Aorta (tissue), 5 donors: ENCODE measurements at places on chromosomes 4 and X.

DNA sequence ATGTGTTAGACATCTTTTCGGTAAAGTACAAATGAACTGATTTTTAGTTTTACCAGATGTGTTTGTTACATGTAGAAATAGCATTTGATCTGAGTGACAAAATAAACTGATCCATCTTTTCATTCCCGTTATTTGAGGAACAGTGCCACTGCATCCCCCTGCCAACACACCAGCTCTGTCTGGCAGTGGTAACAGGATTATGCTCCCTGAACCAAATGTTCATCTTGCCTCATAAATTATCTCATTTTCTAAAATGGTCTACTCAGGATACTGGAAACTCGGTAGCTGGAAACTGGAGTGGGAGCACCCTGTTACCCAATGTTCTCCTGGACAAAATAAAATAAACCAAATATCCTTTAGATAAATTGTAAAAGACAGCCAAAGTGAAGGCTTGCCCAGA is 171.6 kb downstream of the FAT4 start:
- DNase-seq, result no peak

DNA sequence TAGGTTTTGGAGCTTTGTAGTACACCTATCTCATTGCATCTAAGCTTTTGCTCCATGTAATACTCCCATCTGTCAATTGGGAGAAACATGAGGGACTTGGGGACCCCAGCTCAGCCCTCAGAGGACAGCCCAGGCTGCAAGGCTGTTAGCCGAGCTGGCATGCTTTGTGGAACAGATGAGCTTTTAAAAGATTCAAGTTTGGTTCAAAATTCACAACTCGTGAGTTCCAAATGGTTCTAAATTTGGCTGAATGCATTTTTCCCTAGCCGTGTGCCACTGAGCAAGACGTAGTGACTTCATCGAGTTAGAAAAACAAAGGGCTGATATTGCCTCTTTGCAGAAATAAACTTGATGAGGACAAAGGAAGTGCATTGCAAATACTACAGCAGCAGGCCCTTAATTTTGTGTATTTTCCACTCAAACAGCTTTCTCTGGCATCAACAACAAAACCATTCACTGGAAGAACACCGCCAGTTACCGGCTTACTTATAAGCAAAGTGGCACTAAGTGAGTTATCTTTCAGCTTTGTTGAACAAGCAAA is 165.0 kb upstream of the HS3ST1 start:
- no peak for DNase-seq

GRCh38 chr4:2878346-2878745 is 34.7 kb downstream of the ADD1 start:
- DNase-seq, result no peak

DNA sequence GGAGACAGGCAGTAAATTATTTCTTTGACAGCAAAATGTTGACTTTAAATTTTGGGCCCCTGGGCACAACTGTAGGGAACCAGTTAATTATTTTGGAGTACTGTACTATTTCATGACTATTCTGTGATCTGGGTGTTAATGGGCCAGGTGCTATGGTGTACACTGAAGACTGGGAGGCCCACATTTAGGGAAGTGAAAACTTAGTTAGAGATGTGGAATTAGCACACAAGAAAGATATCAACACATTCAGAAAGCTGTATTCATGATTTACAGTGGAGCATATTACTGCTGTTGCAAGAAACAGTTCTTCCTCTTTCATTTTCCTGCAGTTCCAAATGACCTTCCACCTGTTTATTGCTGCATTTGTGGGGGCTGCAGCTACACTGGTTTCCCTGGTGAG is 12.4 kb downstream of the PLP1 start:
- no peak for DNase-seq

GRCh38 chrX:39714471-39714870 is 383.3 kb downstream of the BCOR start:
- DNase-seq, result no peak

- DNase-seq, result no peak
Observed at GRCh38 chrX:21985332-21985777, 44.8 kb downstream of the SMS start.

- peak; percentile 47 for DNase-seq
Observed at GRCh38 chr4:833731-834367, 7.9 kb upstream of the CPLX1 start.

GRCh38 chr4:183857040-183857439 is 48.1 kb upstream of the STOX2 start:
- DNase-seq, result no peak

- DNase-seq, result no peak
Observed at GRCh38 chr4:186699298-186699697, 24.4 kb downstream of the FAT1 start.

- DNase-seq, result no peak
Observed at GRCh38 chrX:19810006-19810774, 77.2 kb downstream of the SH3KBP1 start.

GRCh38 chr4:13700021-13700857 is 72.7 kb upstream of the BOD1L1 start:
- DNase-seq, result no peak

GRCh38 chr4:87144356-87144755 is 76.1 kb downstream of the KLHL8 start:
- DNase-seq, result no peak

DNA sequence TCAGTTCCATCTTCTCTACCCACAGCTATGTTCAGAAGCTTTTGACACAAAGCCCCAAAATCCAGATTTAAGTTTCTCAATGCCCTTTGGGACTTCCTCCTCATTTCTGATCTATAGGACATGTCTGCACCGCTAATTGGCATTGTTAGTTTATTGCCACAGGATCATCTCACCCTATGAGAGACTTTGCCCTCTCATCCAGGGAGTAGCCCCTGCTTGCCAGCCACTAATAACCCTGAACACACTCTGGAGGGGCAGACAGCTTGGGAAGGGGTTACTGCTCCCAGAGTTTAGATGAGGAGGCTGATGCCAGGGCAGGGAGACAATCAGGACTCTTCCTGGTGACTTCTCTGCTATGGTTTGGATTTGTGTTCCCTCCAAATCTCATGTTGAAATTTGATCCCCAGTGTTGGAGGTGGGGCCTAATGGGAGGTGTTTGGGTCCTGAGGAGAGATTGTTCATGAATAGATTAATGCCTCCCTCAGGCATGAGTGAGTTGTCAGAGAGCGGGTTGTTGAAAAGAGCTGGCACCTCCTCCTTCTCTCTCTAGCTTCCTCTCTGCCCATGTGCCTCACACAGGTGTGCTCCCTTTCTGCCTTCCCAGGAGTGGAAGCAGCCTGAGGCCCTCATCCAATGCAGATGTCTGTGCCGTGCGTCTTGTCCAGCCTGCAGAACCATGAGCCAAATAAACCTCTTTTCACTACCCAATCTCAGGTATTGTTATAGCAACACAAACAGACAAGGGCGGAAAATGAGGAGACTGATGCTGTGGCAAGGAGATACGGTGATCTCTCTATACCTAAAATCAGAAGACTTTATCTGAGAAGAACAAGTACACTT is 3.6 kb upstream of the SCARB2 start:
- DNase-seq, result no peak

GRCh38 chr4:147566762-147567161 is 50.4 kb upstream of the TMEM184C start:
- no peak for DNase-seq

- DNase-seq, result peak; percentile 50
Observed at GRCh38 chr4:133150486-133151340, 1.6 kb downstream of the PCDH10 start.

DNA sequence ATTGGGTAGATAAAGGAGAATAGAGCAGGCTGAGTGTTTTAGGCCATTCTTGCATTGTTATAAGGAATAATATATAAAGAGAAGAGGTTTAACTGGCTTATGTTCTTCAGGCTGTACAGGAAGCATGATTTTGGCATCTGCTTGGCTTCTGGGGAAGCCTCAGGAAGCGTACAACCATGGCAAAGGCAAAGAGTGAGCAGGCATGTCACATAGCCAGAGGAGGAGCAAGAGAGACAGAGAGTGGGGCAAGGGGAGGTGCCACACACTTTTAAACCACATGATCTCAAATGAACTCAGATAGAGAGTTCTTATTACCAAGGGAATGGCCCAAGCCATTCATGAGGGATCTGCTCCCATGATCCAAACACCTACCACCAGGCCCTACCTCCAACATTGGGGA is 4.4 kb upstream of the METTL14 start:
- no peak for DNase-seq

DNA sequence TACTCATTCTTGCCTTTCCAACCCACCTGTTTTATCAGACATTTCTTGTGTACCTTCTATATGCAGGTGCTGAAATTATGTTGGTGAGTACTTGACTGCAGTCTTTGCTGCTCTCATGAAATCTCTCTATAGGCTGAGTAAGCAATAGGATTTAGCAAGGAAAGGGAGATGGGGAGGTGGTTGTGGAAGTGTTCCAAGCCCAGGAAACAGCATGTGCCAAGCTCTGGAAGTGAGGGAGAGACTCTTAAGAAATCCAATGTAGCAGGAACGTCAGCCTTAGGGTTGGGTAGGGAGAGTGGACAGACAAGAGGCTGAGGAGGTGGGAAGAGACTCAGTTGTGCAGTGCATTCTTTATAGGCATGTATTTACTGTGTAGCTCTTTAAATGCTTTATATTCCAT is 5.6 kb downstream of the SEPTIN11 start:
- DNase-seq, result no peak

DNA sequence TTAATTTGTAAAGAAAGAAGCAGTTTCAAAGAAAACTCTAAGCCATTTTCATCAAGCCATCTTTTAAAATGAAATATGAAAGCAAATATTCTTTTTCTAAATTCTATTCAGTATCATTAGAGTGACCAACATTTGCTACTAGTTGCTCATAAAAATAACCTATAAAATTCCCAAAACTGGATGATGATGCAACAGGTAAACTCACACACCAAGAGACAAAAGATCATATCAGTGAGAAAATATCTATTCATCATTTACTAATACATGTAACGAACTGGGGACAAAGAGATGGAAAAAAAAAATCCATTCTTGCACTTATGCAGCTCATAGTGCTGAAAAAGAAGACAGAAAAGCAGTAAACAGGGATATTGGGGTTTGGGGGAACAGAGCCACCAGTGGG is 48.1 kb downstream of the PDGFC start:
- no peak for DNase-seq

- no peak for DNase-seq
Observed at GRCh38 chr4:59704616-59705015, 1495.5 kb upstream of the ADGRL3 start.

DNA sequence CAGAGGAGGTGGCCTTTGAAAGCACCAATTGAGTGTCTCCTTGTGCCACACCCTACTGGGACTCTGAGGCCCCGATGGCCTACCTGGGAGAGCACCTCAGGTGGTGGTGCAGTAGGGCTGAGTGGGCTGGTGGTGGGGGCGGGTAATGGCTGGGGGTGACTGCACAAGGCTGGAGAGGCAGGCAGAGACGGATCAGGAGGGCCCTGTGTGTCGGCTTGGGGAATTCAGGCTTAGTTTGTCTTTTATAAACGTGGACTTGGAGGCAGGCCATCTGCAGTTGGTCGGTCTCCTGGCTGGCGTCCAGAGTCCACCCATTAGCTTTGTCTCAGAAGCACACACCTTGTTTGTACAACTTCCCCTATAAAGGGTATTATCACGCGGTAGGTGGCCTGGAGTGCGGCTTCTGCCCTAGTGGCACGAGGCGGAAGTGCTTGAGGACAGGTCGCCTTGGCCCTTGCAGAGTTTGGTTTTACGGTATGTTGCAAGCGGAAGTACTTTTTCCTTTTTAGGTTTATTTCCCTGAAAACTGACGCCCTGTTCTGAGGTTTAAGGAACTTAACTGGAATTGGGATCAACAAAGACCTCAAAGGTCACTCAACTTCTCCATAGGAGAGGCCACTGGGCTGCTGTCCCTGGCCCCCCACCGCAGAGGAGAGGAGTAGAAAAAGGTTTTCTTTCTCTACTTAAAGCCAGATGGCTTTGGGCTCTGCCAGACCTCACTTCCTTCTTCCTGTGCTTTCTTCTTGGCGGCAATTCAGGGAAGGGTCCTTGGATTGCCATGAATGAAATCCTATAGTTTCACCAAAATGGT is 8.0 kb downstream of the TBC1D14 start:
- DNase-seq, result peak; percentile 84

- no peak for DNase-seq
Observed at GRCh38 chr4:112562254-112562879, 46.4 kb upstream of the NEUROG2 start.

- DNase-seq, result no peak
Observed at GRCh38 chrX:16429406-16429805, 220.6 kb upstream of the S100G start.

DNA sequence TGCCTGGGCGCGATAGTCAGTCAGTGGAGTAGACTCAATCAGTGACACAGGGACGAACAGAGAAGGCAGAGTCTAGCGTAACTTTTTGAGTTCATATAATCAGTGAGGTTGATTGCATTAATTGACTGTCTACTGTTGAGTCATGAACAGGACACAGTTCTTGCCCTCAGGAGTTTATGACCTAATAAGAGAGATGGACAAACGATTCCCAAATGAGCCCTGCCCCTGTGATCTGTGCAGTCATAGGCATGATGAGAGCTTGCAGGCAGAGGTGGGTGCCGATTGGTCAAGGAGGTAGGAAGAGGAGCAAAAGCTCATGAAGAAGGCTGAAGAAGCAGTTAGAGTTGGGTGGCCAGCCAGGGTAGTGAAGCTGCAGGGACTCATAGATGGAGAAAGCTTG is 57.1 kb downstream of the ADD1 start:
- no peak for DNase-seq

- DNase-seq, result no peak
Observed at GRCh38 chr4:184346682-184347081, 127.7 kb downstream of the IRF2 start.

DNA sequence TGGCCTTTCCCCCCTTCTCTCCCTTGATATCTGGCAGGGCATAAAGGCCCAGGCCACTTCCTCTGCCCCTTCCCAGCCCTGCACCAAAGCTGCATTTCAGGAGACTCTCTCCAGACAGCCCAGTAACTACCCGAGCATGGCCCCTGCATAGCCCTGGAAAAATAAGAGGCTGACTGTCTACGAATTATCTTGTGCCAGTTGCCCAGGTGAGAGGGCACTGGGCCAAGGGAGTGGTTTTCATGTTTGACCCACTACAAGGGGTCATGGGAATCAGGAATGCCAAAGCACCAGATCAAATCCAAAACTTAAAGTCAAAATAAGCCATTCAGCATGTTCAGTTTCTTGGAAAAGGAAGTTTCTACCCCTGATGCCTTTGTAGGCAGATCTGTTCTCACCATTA is 183.8 kb downstream of the AR start:
- DNase-seq, result no peak

DNA sequence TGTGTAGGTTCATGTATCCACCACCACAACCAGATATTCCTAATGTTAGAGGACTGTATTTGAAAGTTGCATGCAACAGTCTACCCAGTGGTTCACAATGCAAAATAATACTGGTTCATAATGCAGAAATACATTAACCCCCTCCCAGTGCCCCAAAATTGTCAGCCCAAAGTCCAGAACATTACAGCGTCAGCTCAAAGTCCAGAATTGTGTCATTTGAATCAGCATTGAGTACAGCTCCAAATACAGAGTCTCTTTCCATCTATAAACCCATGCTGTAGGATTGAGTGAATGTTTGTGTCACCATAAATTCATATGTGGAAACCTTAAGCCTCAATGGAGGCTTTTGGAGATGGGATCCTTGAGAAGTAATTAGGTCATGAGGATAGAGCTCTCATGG is 54.0 kb downstream of the MCUB start:
- DNase-seq, result no peak
